Stromal cell of bone marrow (primary cell): ENCODE measurements at places on chromosomes 2 and 18.
A peak's percentile ranks its signal among the peaks of the same experiment; 100 is the strongest.

DNA sequence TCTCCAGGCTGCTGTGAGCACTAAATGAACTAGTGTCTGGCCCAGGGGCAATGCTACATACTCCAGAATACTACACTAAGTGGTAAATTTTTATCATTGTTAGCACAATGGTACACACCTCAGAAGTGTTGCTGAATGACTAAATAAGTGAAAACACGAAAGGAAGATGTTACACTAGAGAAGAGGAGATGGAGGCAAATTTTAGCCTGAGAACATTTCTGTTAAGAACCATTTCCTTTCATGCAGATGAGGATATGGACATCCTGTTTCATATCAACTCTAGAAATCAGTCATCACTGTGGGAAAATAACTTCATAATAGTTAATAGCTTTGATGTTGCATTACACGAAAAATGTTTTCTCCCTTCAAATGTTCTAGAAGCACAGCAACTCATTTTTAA lies 117.6 kb upstream of the STK17B start:
- DNase-seq, result no peak

GRCh38 chr2:214652473-214652872 lies 157.0 kb downstream of the BARD1 start:
- DNase-seq, result no peak

- DNase-seq, result no peak
These were observed 427.7 kb downstream of the NBAS start for GRCh38 chr2:15133461-15133860.

- DNase-seq, result peak; percentile 55
These were observed 145.8 kb downstream of the LAMA3 start for GRCh38 chr18:23835091-23835490.

DNA sequence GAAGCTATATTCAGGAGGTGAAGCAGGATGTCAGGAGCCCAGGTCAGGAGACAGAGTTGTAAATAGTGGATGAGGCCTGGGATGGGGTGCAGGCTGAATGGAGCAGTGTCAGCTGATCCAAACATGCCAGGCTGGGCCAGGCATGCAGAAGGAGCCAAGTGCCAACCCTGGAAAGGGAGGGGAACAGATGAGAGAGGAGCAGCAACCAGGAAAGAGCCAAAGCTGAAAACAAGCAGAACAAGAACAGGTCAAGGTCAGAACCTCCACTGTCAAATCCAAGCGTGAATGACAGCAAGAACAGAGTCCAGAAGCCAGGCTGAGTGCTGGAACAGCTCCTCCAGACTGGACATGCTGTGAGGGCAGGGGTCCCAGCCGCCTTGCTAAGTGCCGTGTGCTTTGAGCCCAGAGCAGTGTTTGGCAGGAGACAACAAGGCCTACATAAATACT lies 49.2 kb upstream of the PPP1CB start:
- DNase-seq, result no peak

- DNase-seq, result no peak
These were observed 89.1 kb upstream of the KLF7 start for GRCh38 chr2:207254591-207255464.

- no peak for DNase-seq
These were observed 513.8 kb downstream of the RNF144A start for GRCh38 chr2:7430869-7431641.

- no peak for DNase-seq
These were observed 307.8 kb upstream of the CELF4 start for GRCh38 chr18:37873416-37873815.

DNA sequence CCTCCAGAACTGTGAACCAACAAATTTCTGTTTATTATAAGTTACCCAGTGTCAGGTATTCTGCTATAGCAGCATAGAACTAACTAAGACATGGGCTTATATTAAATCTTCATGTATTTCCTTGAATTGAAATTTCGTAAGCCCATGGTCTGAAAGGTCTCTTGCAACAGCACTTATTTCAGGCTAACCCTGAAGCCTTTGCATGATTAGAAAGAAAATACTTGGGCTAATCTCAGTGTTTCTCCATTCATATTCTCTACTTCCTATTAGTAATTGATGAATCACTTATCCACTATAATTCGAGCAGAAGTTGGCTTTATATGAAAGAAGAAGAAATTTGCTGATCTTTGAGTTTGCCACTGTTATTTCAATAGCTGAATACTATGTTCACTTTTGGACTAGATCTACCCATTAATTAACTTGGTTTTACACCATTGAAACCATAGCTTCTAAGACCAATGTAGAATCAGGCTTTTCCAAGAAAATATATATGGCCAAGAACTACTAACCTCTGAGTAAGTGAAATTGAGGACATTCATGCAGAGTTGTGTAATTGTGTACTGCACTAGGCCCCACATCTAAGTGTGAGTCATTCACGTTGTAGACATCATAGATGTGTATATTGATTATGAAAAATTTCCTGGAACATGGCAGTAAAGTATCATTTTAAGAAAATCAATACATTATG lies 731.6 kb downstream of the SOCS6 start:
- no peak for DNase-seq

- no peak for DNase-seq
These were observed 24.8 kb upstream of the STARD7 start for GRCh38 chr2:96233436-96233835.

- DNase-seq, result no peak
These were observed 312.9 kb downstream of the NCKAP5 start for GRCh38 chr2:133255360-133255759.

DNA sequence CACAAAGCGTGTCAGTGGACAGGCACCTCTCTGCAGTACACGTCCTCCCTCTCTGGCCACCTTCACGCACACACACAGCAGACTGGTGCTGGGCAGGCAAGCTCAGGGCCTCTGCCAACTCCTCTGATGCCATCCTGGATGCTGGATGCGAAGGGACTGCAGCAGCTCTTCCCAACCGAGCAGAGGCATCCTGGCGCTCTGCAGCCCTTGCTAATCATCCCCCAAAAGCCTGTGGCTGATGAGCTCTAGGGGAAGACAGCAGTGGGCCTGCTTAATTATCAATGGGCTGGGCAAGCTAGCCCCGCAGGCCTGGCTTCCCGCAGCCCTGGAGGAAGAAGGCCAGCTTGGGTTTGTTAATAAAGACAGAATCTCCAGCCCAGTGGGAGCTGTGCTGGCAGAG lies 71.3 kb upstream of the TEX51 start:
- no peak for DNase-seq

DNA sequence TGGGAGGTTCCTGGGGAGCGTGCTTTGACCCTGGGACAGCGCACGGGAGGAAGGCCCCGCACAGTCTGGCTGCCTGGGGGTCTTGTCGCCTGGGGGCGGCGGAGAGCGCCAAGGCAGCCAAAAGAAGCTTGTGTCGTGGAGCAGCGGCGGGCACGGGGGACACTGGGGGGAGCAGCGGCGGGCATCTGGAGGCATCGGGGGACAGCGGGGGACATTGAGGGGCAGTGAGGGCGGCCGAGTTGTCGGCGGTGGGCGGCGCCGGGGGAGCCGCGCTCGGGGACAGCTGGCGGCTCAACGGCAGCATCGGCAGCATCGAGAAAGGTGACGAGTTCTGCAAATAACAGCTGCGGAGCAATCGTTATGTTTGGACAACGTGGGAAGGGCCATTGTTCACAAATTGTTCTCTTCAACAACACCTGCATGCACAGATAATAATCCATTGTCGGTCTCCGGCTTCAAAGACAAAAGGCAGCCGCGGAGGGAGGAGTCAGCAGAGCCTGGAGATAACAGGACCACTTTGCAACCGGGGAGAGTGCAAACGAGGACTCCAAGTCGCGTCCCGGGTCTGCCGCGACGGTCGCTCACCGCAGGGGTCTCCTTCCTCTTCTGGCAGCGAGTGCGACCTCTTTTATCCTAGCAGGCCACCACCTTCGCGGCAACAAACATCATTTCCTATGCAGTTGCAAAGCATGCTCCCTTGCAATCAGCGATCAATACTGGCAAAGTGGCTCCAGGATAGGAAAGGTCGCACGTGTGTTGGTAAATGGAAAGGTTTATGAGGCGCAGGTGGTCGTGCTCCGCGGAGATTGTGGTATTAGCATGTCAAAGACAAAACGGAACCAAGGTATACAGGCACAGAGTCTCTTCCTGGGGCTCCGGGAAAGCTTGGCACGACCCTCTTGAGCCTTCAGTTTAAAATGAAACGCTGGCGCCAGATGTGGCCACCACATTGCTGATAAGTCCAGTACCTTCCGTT lies 132.3 kb upstream of the DLX2 start:
- DNase-seq, result no peak

- DNase-seq, result no peak
These were observed 91.1 kb downstream of the RBMS1 start for GRCh38 chr2:160402501-160402900.

DNA sequence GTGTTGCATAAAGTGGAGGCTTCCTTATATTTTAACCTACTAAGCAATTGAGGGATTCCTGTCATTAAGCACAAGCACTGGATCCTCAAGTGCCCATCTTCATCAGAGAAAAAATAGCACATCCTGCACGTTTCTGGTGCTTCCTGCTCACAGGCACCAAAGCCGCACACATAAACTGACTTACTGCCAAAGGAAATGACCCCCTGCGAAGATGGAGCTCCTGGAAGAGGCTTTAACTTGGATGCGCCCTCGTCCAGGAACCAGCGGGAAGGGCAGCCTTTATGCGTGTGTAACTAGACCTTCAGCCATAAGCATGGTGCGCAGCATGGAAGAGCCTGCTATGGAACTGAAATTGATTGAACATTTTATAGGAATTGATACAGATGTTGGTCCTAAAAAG lies 188.7 kb downstream of the FTCDNL1 start:
- DNase-seq, result no peak

GRCh38 chr2:157364257-157364974 lies 38.8 kb upstream of the ERMN start:
- DNase-seq, result no peak

- DNase-seq, result no peak
These were observed 460.5 kb downstream of the ERBB4 start for GRCh38 chr2:212078103-212078502.

GRCh38 chr2:163657281-163657656 lies 78.5 kb downstream of the FIGN start:
- no peak for DNase-seq

DNA sequence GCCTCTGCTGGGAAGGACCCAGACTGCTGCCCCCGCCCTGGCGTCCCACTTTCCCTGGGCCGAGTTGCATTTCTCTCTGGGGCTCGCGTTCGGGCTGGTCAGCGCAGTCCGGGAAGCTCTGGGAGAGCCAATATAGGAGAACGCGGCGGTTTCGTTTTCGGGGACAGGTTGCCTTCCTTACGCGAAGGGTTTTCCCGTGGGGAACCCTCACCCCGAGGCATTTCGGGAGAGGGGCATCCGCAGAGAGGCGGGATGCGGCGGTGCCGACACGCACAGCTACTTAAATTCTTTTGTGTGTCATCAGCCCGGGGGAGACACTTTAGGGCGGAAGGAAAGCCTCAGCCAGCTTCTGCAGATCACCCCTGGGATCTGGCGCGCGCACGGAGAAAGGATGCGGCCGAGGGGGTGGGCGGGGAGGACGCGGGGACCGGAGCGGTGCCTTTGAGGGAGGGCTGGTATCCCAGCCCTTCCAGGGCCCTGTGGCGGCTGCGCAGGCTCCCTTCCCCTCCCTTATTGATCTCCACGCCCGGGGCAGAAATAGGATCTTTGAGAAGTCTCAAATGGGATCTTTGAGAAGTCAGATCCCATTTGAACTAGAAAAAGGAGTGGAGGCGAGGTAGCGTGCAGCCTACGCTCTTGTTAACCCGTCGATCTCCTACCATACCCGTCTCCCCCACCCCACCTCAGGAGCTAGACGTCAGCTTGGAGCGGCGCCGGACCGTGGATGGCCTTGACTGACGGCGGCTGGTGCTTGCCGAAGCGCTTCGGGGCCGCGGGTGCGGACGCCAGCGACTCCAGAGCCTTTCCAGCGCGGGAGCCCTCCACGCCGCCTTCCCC lies 1.2 kb downstream of the GATA6 start:
- DNase-seq, result peak; percentile 34

DNA sequence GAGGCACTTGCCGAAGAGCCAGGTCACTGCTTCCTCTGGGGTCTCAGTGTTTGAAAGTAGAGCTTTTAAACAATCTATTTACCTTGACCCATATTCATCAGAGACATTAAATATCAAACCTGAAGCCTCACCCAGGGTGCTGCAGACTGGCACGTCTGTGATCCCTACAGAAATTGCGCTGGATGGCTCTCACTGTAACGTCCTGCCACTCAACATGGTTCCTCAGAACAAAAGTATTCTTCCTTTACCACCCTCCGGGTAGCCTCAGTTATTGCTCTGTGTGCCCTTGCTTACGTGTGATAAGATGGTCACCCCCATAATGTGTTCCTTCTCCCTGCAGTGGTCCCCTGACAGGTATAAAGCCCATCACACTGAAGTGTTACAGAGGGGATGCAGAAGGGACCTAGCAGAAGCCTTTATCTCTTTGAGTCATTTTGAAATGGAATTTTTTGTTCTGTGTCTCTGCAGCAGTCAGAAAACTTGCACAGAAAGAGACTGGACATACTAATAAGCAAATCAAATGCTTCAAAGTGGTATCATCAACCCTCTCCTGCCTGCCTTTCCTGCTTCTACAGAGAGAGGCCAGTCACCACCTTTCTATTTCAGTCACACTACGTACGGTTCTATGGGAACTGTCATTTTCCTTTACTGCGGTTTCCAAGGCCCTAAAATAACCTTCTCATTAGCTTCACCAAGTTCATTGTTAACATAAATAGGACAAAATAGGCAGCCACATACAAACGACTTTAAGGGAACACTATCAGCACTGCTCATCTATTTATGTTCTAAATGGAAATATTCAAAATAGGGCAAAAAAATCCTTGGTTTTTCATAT lies 86.8 kb downstream of the METTL8 start:
- no peak for DNase-seq

- DNase-seq, result no peak
These were observed 103.5 kb upstream of the TRIB2 start for GRCh38 chr2:12613137-12613835.

DNA sequence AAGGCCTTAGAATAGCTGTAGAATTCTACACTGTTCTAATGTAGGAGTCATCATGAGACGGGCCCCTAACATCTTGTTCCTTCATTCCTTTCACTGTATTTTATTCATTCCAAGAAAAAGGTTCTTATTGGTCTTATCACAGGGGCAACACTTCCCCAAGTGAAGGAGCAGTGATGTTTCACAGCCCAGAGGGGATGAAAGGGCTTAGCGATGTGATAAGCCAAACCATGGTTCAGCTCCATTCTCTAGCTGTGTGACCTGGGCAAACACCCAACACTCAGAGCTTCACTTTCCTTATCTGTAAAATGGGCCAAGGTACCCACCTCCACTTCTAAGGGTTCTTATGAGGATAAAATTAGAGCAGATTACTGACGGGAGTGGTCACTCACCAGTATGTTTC lies 25.4 kb upstream of the HS6ST1 start:
- DNase-seq, result no peak

GRCh38 chr2:237512774-237513466 lies 25.9 kb downstream of the MLPH start:
- DNase-seq, result peak; percentile 72

- no peak for DNase-seq
These were observed 502.2 kb downstream of the NR4A2 start for GRCh38 chr2:155830351-155830750.

- DNase-seq, result no peak
These were observed 36.2 kb downstream of the NDUFAF7 start for GRCh38 chr2:37267685-37268084.

GRCh38 chr18:21490748-21491147 lies 109.8 kb downstream of the ESCO1 start:
- no peak for DNase-seq
